ENCODE measurements at places on chromosomes 16 and 17. TPM values are rescaled to one million over a fixed set of nuclear protein-coding genes. Genes with fewer than 3 reads are reported as not detected.

DNA sequence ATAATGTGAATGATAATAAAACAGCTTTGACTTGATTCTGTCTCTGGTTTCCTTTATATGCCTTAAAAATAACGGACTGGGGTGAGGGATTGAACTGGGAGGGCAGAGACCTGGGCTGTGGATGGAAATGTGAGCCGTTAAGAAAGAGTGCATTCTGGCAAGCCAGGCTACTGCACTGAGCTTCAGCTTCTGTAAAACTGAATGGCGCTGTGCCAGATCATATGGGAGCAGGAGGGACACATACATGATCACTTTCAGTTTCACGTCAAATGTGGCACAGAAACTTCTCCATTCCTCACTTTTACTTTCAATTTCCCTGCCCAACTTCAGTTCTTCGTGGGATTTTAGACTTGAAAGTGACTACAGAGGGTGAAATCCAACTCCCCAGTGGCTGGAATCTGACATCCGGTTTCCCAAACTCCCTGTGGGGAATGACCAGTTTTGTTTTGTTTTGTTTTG, 1.1 kb downstream of the MT2A start:
- peak; percentile 67 for DNase-seq

CHST4 gene
- total RNA-seq: not detected

GPR142 gene
- not detected for total RNA-seq

KRTAP4-4 gene
- not detected for total RNA-seq

PNMT gene
- not detected for total RNA-seq

GALR2 gene
- 0.40 TPM for total RNA-seq
